ENCODE measurements at places on chromosomes 3 and 15. TPM values are rescaled to one million over a fixed set of nuclear protein-coding genes. Genes with fewer than 3 reads are reported as not detected.

Gene ZDHHC23
- 0.28 TPM for total RNA-seq

DNA sequence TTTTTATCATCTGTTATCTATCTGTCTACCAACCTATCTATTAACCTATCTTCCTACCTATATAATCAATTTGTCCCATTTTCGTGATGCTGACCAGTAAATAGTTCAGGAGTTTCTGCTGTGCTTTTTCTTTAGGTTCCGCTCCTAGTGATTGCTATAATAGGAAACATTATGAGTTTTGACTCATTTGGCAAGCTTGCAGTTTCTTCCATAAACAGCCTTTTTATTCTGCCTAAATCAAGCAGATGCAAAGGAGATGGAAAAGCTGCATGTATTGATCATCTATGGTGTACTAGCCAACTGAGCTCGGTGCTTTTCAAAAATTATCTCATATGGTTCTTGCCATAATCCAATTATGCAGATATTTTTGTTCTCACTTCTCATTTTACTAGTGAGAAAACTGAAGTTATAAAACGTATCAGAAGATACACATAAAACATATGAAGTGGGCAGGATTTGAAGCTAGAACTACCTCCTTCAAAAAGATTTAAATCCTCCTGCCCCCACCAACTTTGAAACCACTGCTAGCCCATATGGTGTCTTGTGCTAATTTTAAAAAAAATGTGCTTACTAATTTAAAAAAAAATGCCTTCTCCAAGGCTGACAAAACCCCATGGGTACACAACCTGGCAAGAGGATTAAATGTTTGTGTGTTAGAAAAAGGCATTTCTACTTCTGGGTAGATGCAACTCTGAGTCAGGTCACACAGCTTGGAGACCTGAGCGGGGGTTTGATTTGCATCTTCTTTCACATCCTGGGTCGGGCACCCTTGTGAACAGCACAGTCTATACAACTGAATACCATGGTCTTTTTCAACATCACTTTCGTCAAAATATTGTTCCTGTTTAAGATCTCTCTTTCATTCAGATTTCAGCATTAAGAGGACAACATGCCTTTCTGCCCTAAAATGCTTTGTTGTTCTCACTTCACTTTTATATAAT is 267.0 kb downstream of the CHL1 start:
- H3K27ac ChIP-seq = no peak overlapping the region
- no peaks in the 10 kb centered on the region for H3K27me3 ChIP-seq
- no peaks in the 10 kb centered on the region for H3K36me3 ChIP-seq
- no peak for DNase-seq
- H3K4me1 ChIP-seq = peaks cover 19% of the 10 kb centered on the region

Gene CIP2A
- 50.5 TPM for total RNA-seq

DNA sequence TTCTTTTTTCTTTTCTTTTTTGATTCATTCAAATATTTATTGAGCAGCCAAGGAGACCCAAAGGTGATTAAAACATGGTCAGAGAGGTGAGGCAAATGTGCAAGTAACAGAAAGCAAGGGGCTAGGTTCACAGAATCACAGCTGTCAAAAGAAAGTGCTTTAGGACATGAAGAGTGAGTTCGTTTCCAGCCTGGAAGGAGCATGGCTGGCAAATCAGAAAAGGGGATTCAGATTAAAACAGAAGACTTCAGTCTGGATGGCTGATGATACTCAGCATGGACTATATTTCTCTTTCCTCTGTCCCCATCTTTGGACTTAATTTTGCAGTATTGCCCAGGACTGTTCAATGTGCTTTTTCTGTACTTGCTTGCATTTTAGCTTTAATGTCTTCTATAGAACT is 151.2 kb downstream of the NR1D2 start:
- H3K4me1 ChIP-seq = peaks cover 5% of the 10 kb centered on the region
- H3K27ac ChIP-seq = peak overlapping the region; percentile 31
- DNase-seq = no peak
- no peak overlapping the region for H3K4me3 ChIP-seq
- no peaks in the 10 kb centered on the region for H3K36me3 ChIP-seq
- no peaks in the 10 kb centered on the region for H3K27me3 ChIP-seq

DNA sequence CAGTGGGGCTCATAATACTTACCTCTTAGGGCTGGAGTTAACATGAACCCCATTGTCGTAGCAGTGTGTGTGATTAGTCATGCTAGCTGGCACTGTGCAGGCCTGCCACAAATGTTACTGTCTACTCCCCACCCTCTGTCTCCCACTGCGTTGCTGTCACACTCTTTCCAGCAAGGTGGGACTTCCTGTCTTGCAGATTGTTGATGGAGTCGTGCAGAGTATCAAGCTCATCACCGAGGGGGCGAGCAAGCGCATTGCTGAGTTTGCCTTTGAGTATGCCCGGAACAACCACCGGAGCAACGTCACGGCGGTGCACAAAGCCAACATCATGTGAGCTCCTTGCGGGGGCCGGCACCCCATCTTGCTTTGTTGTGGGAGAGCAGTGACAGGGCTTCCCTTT is 12.9 kb downstream of the IDH3A start:
- H3K36me3 ChIP-seq = peaks cover 6% of the 10 kb centered on the region
- H3K4me1 ChIP-seq = no peaks in the 10 kb centered on the region
- no peak overlapping the region for H3K27ac ChIP-seq
- no peak for DNase-seq
- H3K4me3 ChIP-seq = no peak overlapping the region
- no peaks in the 10 kb centered on the region for H3K27me3 ChIP-seq

Gene PLSCR1
- 27.5 TPM for total RNA-seq

DNA sequence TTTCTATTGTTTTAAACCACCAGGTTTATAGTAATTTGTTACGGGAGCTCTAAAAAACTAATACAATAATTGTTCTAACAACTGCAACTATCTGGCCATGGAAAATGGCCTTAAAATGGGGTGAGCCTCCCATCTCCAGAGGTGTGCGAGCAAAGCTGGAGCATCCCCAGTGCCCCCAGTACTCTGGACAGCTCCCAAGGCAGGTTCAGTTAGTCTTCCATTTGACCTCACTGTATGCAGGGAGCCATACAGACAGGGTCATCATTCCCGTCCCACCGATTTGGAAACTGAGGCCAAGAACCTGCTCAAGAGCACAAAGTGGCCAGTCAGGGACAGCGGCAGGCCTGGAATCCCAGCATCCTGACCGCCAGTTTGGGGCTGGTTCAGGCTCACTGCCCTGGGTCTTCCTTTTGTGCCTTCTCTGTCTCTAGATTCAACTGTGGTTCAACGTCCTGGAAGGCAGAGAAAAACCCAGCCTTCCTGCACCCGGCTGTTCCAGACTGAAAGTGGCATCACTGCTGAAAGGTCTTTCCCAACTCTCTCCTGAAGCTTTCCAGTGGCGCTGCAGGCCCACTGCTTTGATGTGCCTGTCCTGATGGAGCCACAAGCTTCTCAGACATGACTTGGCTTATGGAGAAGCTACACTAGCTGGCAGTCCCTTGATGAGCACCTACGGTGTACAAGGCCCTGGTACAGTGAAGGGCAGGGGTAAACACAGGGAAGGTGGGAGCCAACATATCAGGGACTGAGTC is 76.6 kb upstream of the LINGO1 start:
- H3K36me3 ChIP-seq = no peaks in the 10 kb centered on the region
- no peak overlapping the region for H3K27ac ChIP-seq
- no peak for DNase-seq
- H3K4me3 ChIP-seq = no peak overlapping the region
- H3K4me1 ChIP-seq = peaks cover 9% of the 10 kb centered on the region

Gene A4GNT
- total RNA-seq = not detected

GRCh38 chr15:80264031-80264430 is 12.0 kb upstream of the CTXND1 start:
- peaks cover 88% of the 10 kb centered on the region for H3K27me3 ChIP-seq
- H3K4me1 ChIP-seq = peaks cover 11% of the 10 kb centered on the region
- DNase-seq = no peak
- H3K4me3 ChIP-seq = no peak overlapping the region
- H3K36me3 ChIP-seq = no peaks in the 10 kb centered on the region

Gene FSTL1
- 180 TPM for total RNA-seq

DNA sequence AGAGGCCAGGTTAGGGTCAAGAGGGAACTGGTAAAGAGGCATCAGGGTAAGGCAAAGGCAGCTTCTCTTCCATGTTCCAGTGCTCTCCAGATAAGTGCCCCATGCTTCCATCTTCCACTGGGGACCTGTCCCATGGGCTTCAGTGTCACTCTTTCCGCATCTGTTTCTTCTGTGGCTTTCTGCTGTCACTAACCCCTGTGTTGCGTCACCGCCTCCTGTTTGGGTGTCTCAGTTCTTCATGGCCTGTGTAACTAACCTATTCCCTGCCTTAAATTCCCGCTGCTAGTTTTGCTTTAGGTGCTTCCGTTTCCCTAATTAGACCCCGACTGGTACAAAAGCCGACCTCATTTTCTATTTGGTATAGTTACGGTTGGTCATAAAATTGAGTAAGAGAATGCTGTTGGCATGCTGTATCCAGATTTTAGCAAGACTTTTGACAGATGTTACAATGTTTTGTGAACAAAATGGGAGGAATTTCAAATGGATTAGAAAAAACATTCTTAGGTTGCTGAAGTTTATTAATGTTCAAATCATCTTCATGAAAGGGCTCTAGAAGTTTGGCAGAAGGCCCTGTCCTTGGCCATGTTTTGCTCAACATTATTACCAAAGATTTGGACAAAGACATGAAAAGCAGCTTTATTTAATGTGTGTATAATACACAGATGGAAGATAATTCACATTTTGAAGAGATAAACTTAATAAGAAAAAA is 245.3 kb downstream of the BBX start:
- peaks cover 6% of the 10 kb centered on the region for H3K4me1 ChIP-seq
- no peaks in the 10 kb centered on the region for H3K27me3 ChIP-seq
- DNase-seq = no peak
- H3K36me3 ChIP-seq = peaks cover 14% of the 10 kb centered on the region
- no peak overlapping the region for H3K4me3 ChIP-seq
- peak overlapping the region; percentile 93 for H3K27ac ChIP-seq

GRCh38 chr15:96345560-96346399 is 15.3 kb downstream of the NR2F2 start:
- peak overlapping the region; percentile 58 for H3K27ac ChIP-seq
- H3K36me3 ChIP-seq = peaks cover 29% of the 10 kb centered on the region
- peak; percentile 73 for DNase-seq
- peaks cover 84% of the 10 kb centered on the region for H3K27me3 ChIP-seq

GRCh38 chr3:71341721-71342120 is 241.8 kb downstream of the FOXP1 start:
- DNase-seq = no peak
- no peaks in the 10 kb centered on the region for H3K36me3 ChIP-seq
- no peaks in the 10 kb centered on the region for H3K27me3 ChIP-seq
- H3K4me1 ChIP-seq = no peaks in the 10 kb centered on the region
- H3K4me3 ChIP-seq = no peak overlapping the region
- H3K27ac ChIP-seq = no peak overlapping the region

GRCh38 chr3:177642042-177642803 is 444.9 kb upstream of the TBL1XR1 start:
- no peak overlapping the region for H3K27ac ChIP-seq
- peaks cover 14% of the 10 kb centered on the region for H3K4me1 ChIP-seq
- no peaks in the 10 kb centered on the region for H3K27me3 ChIP-seq
- no peaks in the 10 kb centered on the region for H3K36me3 ChIP-seq
- no peak overlapping the region for H3K4me3 ChIP-seq

GRCh38 chr3:61804782-61805181 is 243.4 kb downstream of the PTPRG start:
- H3K27me3 ChIP-seq = no peaks in the 10 kb centered on the region
- no peak overlapping the region for H3K27ac ChIP-seq
- peaks cover 44% of the 10 kb centered on the region for H3K4me1 ChIP-seq
- no peak overlapping the region for H3K4me3 ChIP-seq
- DNase-seq = no peak

Gene C3orf49
- total RNA-seq = not detected

DNA sequence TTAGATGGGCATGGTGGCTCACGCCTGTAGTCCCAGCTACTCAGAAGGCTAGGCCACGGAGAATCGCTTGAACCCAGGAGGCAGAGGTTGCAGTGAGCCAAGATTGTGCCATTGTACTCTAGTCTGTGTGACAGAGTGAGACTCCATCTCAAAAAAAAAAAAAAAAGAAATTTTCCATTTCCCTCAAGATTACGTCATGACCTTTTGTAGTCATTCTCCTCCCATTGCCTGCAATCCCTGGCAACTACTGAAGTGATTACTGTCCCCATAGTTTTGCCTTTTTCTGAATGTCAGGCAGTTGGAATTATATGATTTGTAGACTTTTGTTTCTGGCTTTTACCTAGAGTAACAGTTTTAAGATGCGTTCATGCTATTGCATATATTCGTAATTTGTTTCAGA is 28.0 kb downstream of the WDR76 start:
- no peaks in the 10 kb centered on the region for H3K4me1 ChIP-seq
- H3K27me3 ChIP-seq = no peaks in the 10 kb centered on the region
- H3K27ac ChIP-seq = no peak overlapping the region
- H3K36me3 ChIP-seq = peaks cover 9% of the 10 kb centered on the region
- DNase-seq = no peak

DNA sequence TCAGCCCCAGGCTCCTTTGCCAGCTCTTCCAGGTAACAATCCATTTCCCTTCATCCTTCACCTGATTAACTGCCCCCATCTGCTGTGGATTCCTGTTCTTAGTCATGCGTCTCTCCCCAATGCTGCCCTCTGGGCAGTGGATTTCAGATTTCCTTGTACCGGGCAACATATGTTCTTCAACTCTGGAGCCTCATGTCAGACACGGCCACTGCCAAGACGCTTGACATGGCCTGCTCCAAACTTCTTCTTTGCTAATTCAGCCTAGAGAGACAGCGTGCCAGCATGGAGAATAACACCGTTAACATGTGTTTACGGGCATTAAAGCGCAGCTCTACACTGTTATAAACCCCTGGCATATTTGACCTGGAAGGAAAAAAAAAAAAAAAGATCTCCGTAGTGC is 1035.1 kb upstream of the NR2F2 start:
- H3K27me3 ChIP-seq = no peaks in the 10 kb centered on the region
- H3K4me1 ChIP-seq = peaks cover 52% of the 10 kb centered on the region
- H3K27ac ChIP-seq = no peak overlapping the region
- no peaks in the 10 kb centered on the region for H3K36me3 ChIP-seq

DNA sequence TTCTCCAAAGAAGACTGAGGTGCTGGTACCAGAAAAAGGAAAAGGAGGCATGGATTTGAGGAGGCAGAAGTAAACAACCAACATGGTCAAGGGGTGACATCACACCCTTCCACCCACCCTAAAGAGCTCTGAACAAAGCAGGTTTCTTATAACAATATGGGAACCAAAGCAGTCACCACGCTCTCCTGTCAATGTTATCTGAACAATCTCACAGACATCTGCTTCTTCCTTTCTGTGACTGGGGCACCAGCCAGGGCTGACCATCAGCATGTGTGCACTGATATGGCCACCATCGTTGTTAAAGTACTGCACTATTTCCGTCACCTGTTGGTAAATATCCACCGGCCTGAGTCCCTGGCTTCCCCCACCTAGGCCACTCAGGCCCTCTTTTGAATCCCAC is 252.9 kb downstream of the SHQ1 start:
- DNase-seq = no peak
- no peak overlapping the region for H3K27ac ChIP-seq
- H3K36me3 ChIP-seq = no peaks in the 10 kb centered on the region
- peaks cover 47% of the 10 kb centered on the region for H3K4me1 ChIP-seq
- H3K27me3 ChIP-seq = peaks cover 96% of the 10 kb centered on the region

Gene C3orf70
- 15.9 TPM for total RNA-seq
